ENCODE measurements at places on chromosomes 1 and 21.

GRCh38 chr21:45302082-45303061 is 14.7 kb upstream of the POFUT2 start:
- DNase-seq: no peak

GRCh38 chr1:8113262-8114220 is 87.4 kb upstream of the ERRFI1 start:
- DNase-seq: no peak

DNA sequence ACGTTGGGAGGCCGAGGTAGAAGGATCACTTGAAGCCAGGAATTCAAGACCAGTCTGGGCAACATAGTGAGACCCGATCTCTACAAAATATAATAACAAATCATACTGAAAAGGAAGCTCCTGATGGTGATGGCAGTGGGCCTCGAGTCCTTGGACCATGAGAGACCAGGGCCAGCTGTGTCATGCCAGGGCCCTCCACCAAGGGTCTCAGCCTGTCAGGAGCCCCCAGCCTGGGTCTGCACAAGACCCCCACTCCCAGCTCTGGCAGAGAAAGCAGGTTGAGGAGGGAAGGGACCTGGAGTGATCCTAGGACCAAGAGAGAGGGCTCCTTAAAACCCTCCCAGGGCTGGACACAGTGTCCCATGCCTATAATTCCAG is 6.7 kb upstream of the CTRC start:
- no peak for DNase-seq

- no peak for DNase-seq
Measured at GRCh38 chr1:44501047-44501890, 96.2 kb downstream of the RNF220 start.

DNA sequence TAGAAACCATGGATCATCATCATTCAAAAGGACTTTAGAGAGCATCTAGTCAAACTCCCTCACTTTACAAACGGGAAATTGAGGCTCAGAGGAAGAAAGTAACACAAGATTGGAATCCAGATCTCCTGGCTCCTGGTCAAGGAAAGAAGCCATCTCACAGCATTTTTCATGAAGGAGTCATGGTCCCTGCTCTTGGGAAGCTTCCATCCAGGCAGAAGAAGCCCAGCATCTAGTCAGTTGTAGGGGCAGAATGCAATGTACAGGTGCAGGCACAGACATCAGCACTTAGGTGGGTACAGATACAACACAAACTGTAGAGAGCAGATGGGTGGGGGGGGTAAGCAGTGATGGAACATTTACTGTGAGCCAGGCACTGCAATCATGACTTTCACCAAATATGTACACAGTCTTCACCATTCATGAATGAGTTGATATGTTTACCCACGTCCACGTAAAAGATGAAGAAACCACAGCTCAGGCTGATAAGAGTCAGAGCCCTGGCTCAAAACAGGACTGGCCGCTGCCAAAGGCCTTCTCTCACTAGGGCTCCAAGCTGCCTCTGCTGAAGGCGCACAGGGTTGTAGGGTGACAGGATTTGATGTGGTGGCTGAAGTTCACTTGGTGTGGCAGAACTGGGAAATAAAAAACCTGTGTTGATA is 44.0 kb downstream of the OPTC start:
- DNase-seq: peak; percentile 82

- no peak for DNase-seq
Measured at GRCh38 chr21:15277466-15277865, 212.7 kb upstream of the NRIP1 start.

All from pancreas (tissue), 10 donors.